ENCODE measurements at places on chromosomes 3 and 15.

DNA sequence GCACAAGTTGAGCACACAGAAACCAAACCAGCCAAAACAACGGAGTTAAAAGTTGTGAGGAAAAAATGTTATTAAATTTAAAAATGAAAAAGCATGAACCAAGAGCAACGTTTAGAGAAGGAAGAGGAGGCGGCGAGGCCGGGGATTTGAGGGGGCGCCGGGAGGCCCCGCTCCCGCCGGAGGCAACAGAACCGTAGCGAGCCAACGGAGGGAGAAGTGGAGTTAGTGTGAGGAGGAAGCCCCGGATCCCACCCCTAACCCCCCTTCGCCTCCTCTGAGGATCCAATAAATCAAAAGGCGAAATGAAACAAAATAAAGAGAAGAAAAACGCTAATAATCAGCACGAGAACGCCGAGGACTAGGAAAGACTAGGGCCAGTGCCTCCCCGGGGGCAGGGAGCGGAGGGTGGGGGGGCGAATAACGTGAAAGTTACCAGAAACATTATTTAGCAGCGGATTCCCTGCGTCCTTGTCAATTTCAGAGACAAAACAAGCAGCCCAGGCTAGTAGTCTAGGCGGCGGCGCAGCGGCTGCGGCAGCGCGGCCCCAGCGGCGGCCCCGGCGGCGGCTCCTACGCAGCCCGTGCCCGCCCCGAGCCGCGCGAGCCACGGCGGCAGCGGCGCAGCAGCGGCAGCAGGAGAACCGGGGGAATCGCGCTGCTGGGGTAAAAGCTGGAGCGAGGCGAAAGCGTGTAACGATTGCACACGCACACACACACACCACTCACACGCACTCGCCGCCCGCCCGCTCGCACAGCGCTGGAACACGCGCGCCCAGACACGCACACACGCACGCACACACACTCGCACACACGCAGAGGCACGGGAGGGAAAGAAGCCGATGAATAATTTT, 1.7 kb downstream of the MEIS2 start:
- peak; percentile 21 for DNase-seq

- no peak for DNase-seq
Measured at GRCh38 chr3:178671377-178671776, 135.1 kb downstream of the KCNMB2 start.

DNA sequence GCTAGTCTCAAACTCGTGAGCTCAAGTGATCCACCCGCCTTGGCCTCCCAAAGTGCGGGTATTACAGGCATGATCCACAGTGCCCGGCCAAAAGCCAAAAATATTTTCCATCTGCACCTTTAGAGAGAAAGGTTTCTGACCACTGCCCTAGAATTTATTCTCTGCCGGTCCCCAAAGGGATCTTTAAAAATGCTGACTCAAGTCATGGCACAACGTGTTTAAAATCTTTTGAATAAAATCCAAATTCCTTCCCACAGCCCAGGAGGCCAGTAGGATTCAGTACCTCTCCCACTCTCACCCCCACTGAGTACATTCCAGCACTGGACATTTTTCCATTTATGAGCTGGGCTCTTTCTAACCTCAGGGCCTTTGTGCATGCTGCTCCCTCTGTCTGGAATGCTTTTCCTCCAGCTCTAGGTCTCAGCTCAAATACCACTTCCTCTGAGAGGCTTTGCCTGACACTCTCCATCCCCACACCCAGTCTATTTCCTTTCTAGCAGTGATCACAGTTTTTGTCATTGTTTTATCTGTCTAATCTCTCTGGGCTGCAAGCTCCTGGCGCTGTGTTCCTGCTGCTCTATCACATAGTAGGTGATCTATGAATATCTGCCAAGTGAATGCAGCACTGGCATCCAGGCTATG, 502.9 kb downstream of the SHQ1 start:
- no peak for DNase-seq

GRCh38 chr3:138038725-138039462, 28.9 kb downstream of the CLDN18 start:
- DNase-seq = no peak

DNA sequence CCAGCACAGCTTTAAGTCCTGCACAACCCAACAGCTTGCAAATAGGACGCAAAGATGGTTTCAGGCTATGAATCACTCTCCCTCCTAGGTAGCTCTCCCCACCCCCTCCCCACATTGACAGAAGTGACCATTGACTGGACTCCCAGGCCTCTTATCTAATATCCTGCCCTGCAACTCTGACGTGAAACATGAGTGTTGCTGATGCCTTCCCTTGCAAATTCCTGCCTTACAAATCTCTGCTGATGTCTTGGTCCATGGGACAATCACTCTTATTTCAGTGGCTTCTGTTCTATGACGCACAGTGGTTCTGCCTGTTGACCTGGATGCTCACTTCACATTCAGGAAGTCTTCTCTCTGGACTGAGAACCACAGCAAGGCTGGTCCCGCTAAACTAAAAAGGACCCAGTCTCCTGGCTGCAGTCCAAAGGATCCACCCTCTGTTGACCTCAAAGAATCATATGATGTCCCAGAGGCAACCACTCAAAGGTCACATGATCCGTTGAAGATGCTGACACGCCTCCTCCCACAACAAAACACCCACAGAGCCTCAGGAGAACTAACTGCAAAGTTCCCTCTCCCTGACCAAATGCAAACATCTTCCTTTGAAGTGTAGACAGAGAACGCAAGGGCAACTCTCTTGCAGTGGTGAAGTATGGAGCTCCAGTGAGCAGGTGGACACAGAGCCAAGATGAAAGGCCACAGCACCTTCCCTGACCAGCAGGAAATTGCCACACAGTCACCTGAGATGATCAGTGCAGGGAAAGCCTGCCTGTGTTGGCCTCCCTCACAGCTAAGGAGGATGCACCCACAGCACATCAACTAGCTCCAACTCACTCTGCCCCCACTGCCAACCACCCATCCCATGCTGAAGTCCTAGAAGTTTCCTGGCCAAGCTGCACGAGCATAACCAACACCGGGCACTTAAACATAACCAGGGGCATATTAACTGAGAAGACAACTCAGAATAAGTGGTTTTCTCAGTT, 112.3 kb downstream of the ADAMTS17 start:
- no peak for DNase-seq

DNA sequence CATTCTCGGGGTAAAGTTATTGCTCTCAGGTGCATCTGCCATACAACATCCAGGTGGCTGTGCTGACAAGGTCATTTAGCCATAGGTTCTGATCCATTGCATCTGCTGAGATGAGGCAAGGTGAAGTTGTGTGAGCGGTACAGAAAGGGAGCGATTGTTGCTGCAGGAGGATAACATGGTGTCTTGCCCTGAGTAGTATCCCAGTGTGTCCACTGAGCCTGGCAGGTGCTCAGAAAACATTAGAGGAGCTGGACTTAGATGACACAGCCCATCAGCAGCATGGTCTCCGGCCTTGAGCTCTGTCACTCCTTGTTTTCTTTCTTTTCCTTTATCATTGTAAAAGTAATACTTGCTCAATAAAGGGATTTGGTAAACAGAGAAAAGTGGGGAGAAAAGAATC, 161.1 kb upstream of the ATP10A start:
- DNase-seq = no peak

- peak; percentile 71 for DNase-seq
Measured at GRCh38 chr3:177835008-177835407, 637.7 kb upstream of the TBL1XR1 start.

- no peak for DNase-seq
Measured at GRCh38 chr15:64187396-64188191, 24.8 kb upstream of the PPIB start.

GRCh38 chr3:99686955-99687612, 48.7 kb downstream of the COL8A1 start:
- DNase-seq = peak; percentile 9

DNA sequence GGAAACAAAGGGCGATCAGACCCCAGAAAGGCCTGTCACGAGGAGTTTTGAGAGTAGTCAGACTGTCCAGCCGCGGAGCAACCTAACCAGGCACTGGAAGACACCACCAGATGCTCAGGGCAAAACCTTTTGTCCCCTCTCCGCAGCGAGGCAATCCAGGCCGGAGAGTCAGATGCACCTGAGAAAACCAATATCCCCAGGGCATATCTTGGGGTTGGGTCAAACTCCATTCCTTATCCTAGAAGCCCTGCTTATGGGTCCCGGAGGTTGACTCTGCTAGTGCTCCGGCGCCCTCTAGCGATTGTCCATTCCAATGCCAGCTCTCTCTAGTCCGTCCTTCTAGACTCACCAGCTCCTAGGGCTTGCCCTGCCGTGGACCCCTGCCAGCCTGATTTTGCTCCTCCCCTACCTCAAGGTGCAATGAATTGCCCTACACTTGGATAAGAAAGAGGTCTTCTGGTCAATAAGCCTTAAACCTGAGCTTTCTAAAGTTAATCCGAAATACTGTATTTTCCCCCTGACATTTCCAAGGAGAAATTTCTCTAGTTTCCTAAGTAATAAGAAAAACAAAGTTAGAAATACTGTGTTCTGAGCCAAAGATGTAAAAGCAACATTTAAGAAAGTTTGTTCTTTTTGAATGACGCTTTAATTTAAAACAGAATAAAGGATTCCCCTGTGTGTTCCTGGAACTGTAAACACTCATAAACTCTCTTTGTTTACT, 5.5 kb downstream of the CPNE4 start:
- DNase-seq = peak; percentile 63

Data from NCI-H345 (cell line).